ENCODE measurements at places on chromosomes 3 and 15. TPM values are rescaled to one million over a fixed set of nuclear protein-coding genes. Genes with fewer than 3 reads are reported as not detected.

DNA sequence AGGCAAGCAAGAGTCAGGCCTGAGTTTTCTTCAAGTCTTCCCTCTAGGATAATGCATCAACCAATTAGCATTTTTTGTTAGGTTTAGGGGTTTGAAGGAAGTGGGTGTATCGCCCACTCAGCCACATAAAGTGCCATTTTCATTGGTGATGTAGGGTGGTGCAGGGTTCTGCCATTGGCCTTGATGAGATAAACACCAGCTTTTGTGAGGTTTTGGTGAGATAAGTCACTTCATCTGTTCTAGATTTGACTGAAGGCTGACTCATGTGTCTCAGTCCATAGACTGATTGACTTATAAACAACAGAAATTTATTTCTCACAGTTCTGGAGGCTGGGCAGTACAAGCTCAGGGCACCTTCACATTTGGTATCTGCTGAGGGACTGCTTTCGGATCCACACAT, 84.5 kb upstream of the C3orf80 start:
- DNase-seq = no peak

DNA sequence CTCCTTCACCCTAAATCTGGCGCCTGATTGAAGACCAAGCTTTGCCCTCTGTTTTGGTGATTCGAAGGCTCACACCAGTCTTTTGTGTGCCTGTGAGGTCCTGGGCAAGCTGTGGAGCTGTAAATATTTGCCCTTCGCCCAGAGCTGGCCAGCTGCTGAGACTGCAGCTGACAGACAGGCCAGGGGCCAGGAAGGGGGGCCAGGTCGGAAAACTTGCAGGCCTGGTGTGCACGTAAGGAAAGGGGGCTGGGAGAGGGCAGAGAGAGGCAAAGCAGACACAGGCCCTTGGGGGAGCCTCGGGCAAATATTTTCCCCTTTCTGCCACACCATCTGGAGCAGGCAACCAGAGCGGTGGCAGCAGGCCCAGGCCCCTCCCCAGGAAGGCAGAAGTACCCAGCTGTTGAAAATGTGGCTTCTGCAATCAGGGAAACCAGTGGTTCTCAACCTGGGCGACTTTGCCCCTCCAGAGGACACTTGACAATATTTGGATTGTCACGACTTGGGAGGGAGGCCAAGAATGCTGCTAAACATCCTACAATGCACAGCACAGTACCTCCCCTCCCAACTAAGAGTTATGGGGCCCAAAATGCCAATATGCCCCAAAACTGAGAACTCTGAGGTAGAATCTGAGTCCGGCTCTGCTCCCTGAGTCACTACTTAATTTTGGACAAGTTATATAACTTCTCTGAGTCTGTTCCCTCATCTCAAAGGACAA, 2.5 kb downstream of the PDZRN3 start:
- DNase-seq = no peak

GRCh38 chr3:147757866-147758265, 348.7 kb downstream of the ZIC1 start:
- no peak for DNase-seq

DNA sequence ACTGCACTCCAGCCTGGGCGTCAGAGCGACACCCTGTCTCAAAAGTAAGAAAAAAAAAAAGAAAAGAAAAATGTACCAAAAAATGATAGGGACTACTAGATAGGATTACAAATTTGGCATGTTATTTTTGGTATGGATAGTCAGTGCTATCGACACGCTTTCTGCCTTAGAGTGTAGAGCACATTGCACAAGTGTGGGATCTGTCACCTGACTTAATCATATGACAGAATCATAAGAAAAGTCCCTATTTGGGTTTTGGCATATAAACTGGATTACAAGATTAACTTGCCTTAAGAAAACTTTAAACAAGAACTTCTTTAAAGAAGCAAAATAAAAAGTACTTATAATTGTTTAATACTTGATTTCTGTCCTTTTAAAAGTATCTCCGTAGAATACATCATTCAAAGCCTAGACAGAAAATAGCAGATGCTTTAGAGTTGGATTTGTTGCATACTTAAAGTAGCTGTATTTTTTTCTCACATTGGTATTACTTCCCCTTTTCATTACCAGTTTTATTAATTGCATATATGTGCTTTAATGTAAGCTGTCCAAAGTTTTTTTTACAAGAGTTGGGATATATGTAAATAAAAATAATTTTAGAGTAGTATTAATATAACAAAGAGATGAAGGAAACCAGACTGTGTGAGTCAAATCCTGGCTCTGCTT, 7.8 kb downstream of the ATP6V1A start:
- no peak for DNase-seq

- no peak for DNase-seq
Observed at GRCh38 chr15:85828126-85828525, 33.4 kb upstream of the KLHL25 start.

The MRPL3 gene
- 260 TPM for total RNA-seq

GRCh38 chr3:136136454-136136853, 59.7 kb downstream of the MSL2 start:
- DNase-seq = no peak

DNA sequence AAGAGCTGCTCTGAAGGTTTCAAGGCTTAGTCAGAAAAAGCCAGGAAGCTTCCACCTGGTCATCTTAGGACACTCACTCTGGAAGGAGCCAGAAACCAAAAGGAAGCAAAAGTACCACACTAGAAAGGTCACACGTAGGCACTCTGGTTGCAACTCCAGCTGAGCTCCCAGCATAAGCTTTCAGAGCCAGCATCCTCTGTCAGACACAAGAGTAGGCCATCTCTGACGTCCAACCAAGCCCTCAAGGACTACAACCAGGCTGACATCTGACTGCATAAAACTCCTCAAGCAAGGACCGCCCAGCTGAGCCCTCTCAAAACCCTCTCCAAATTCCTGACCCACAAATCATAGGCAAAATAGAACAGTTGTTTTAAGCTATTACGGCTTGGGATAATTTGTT, 12.8 kb downstream of the SH3BP5 start:
- DNase-seq = no peak

The HRH1 gene
- 1.9 TPM for total RNA-seq

The B4GALT4 gene
- 8.1 TPM for total RNA-seq

The LRTM1 gene
- not detected for total RNA-seq

GRCh38 chr3:169280010-169280585, 383.4 kb downstream of the MECOM start:
- no peak for DNase-seq

DNA sequence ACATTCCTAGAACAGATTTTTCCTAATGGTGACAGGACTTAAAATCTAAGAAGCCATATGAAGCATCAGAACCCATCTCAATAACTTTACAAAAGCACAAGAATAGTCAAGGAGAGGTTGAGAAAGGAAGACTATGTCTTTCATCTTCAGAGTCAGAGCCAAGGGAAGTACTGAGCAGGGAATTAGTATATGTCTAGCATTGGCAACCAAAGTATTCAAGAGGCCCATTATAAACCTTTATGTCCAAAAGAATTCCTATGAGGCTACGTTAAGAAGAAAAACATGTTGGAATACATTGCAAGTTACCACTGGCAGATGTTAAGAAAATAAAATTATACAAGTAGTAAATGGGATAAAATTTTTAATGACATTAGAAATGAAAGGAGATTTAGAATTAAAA, 150.5 kb downstream of the MAGI1 start:
- DNase-seq = no peak

GRCh38 chr3:185943760-185944106, 5.9 kb upstream of the TRA2B start:
- no peak for DNase-seq
